Stimulated activated CD4-positive, alpha-beta T cell treated with anti-CD3 and anti-CD28 coated beads, Interleukin-15, amount 100 ng/mL, for 24 hours (primary cell): ENCODE measurements at places on chromosomes 1 and 21.

- DNase-seq, result peak; percentile 37
Observed at GRCh38 chr1:76257823-76258222, 183.3 kb downstream of the ST6GALNAC3 start.

DNA sequence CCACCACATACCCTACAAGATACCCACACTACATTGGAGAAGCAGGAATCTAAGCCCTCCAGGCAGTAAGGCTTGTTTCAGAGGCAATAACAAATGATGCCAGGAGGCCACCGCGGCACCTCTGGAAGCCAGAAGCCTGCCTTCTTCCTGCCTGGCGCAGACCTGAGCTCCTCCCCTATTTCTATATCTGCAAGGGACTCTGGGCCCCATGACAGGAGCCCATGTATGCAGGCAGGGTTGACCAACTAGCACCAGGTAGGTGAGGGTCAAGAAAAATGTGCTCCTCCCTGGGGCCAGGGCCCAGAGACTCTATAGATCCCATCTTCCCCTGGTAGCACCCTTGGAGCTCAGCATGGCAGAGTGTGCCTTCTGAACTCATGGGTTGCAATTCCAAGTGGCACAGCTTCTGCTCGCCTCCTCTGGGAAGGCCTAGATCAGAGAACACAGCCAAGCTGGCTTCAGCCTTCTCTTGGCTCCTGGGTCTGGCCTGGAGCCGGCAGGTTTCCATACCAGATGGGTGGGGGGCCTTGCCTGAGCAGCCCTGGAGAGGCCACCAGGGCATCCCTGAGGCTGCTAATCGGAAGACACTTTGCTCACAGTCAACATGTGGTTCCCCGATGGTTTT, 85.1 kb downstream of the STUM start:
- DNase-seq, result no peak

DNA sequence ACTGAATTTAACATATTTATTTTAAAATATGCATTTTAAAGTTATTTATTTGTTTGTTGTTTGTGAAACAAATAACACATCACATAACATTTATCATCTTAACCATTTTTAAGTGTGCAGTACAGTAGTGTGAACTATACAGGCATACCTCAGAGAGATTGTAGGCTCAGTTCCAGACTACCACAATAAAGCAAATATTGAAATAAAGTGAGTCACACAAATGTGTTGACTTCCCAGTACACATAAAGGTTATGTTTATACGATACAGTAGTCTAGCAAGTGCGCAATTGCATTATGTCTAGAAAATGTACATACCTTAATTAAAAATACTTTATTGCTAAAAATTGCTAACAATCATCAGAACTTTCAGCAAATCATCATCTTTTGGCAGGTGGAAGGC, 739.4 kb upstream of the ADGRL4 start:
- DNase-seq, result no peak

DNA sequence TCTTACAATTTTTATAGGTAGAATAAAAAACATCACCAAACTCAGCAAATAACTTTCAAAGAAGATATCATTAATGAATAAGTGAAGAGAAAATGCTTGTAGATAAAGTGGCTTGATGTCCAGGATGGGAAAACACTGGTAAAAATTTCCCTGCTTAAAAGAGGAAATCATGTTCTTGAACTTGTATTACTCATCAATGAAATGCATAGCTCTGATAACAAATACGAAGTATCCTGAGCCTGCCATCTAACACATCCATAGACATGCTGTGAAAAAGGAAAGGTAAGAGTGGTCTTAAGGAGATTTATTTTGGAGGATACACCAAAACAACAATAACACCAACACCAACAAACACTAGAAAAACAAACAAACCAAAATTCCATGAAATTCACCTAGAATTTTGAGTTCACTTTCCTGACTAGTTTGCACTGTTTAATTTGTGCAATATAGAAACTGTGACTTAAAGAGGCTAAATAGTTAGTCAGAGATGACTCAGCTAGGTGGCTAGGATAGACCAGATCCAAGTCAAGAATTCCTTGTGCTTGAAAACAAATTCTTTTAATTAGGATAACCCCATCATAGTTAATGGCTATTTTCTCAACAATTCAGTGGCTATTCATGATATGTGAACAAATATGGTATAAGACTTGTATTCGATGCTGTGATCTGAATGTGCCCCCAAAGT, 179.8 kb upstream of the KCNK2 start:
- no peak for DNase-seq

GRCh38 chr1:43803105-43803504, 95.8 kb downstream of the ST3GAL3 start:
- no peak for DNase-seq

GRCh38 chr1:163357378-163357777, 35.6 kb downstream of the NUF2 start:
- DNase-seq, result no peak

- DNase-seq, result no peak
Observed at GRCh38 chr21:33655588-33656221, 13.4 kb downstream of the ITSN1 start.

GRCh38 chr21:26422138-26422537, 150.9 kb downstream of the CYYR1 start:
- DNase-seq, result no peak

GRCh38 chr1:36953061-36953460, 81.3 kb downstream of the GRIK3 start:
- no peak for DNase-seq

GRCh38 chr1:90400131-90400530, 317.0 kb downstream of the BARHL2 start:
- no peak for DNase-seq

DNA sequence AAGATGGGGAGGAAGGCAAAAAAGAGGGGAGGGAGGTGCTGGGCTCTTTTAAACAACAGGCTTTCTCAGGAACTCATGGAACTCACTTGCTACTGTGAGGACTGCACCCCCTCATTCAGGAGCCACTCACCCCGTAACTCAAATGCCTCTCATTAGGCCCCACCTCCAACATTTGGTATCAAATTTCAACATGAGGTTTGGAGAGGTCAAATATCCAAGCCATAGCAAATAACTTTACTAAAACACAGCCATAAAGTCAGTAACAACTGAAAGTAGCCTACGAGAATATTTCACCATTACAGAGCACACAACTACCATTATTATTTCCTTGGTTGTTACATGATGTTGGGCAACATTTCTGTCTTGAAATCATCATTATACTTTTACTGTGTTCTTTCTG, 13.1 kb upstream of the DMRTB1 start:
- DNase-seq, result no peak

GRCh38 chr1:31859044-31859443, 43.2 kb upstream of the SPOCD1 start:
- no peak for DNase-seq

GRCh38 chr21:45578176-45578801, 36.0 kb upstream of the SLC19A1 start:
- DNase-seq, result no peak

GRCh38 chr1:29504709-29505410, 268.5 kb downstream of the PTPRU start:
- DNase-seq, result no peak
